ENCODE measurements at places on chromosomes 7 and 10.

GRCh38 chr10:774661-775244, 85.3 kb upstream of the DIP2C start:
- no peak for DNase-seq

DNA sequence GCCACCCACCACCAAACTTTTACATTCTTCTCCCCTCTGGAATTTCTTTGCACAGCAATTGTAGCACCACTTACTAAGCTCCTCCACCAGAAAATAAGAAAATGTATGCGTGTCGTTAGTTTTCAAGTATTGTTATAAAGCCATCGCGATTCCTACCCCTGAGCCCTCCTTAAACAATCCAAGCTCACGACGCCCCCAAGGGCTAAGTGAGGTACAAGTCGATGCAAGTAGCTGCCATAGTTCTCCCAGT, 1.3 kb downstream of the FRAT2 start:
- DNase-seq, result no peak

GRCh38 chr7:2082139-2082998, 150.4 kb downstream of the MAD1L1 start:
- peak; percentile 42 for DNase-seq

- no peak for DNase-seq
Measured at GRCh38 chr7:15424468-15424867, 137.3 kb downstream of the AGMO start.

DNA sequence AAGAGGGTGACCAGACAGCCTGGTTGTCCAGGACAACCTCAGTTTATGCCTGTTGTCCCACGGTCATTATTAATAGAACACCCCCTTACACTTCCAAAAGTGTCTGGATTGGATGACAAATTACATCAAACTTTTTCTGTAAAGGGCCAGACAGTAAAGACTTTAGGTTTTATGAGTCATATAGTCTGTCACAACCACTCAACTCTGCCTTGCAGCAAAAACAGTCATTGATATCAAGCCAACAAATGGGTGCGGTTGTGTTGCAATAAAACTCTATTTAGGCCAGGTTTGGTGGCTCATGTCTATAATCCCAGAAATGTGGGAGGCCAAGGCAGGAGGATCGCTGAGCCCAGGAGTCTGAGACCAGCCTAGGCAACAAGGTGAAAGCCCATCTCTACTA, 66.7 kb upstream of the ATP6V0A4 start:
- peak; percentile 37 for DNase-seq

- no peak for DNase-seq
Measured at GRCh38 chr10:96747734-96748550, 27.6 kb upstream of the PIK3AP1 start.

DNA sequence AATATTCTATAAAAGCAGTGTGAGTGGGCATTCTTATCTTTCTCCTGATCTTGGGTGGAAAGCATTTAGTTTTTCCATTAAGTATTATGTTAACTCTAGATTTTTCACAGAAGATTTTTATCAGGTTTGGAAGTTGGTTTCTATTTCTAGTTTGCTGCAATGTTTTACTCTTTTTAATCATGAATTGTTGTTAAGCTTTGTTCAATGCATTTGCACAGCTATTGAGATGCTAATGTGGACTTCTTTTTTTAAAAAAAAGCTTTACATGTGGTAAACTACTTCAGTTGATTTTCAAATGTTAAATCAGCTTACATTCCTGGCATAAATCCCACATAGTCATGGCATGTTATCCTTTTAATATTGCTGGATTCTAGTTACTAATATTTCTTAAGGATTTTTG, 363.6 kb upstream of the NRP1 start:
- no peak for DNase-seq

DNA sequence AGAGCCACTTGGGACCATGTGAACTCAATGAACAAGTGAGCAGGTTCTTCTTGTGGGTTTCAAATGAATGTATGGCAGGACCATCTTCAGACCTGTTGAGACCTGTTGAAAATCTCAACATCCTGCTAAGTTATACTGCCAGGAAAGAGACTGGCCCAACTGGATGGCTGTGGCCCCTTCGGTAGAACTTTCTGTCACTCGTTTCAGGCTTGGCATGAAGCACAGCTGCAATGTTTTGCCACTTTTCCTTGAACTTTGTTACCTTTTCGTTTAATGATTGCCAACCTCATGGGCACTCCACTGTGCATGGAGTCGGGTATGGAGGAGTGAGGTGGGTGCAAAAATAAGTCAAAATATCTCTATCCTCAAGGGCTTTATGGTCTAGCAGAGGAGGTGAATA, 36.7 kb upstream of the SLC35B4 start:
- no peak for DNase-seq

GRCh38 chr7:44533301-44534055, 7.7 kb downstream of the NPC1L1 start:
- no peak for DNase-seq

DNA sequence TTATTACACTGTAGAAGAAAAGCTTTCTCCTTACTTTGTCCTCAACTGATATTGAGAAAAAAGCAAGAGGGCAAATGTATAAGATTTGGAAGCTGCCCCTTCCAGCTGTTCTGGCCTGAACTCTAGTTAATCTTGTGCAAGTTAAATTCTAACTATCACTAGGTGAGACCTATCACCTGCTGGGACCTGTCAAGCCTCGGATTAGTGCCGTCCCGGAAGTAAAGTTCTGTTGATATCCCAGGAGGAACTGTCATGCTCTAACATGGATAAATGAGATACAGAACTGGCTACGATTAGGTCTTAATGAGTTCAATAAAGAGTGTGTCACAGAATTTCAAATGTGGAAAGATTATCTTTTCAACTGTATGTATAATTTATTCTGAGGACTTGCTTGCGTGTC, 1.2 kb upstream of the BPGM start:
- no peak for DNase-seq

DNA sequence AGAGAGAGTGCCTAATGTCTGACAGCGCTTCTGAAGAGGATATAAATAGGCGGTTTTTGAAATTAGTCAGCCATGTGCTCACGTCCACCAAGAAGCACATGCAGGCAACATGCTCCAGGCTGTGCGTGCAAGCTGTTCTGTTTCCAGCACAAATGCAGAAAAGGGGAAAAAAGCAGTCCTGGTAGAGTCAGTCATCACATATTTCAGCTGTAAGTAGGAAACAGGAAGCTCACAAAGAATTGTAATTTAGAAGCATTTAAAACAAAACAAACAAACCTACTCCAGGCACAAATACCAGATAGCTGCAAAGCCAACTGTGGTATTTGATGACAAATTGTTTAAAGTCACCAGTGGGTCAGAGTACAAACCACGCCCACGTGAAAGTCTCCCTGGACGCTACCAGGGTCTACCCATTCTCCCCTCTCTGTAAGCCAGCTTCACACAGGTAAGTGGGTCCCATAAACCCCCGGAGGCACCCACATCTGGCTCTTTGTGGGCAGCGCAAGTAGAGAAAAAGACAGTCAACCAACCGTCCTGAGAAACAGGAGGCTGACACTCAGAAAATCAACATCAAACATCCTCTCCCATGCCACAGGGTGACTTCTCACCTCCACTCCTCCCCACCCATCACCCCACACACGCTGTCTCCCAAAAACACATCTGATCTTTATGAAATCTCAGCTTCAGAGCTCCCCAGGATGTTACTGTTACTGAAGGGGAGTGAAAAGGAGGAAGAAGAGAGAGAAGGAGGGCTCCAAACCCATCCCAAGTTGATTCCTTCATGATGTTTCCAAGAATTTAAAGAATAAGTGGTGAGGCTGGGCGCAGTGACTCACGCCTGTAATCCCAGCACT, 186.4 kb downstream of the FAM107B start:
- no peak for DNase-seq

DNA sequence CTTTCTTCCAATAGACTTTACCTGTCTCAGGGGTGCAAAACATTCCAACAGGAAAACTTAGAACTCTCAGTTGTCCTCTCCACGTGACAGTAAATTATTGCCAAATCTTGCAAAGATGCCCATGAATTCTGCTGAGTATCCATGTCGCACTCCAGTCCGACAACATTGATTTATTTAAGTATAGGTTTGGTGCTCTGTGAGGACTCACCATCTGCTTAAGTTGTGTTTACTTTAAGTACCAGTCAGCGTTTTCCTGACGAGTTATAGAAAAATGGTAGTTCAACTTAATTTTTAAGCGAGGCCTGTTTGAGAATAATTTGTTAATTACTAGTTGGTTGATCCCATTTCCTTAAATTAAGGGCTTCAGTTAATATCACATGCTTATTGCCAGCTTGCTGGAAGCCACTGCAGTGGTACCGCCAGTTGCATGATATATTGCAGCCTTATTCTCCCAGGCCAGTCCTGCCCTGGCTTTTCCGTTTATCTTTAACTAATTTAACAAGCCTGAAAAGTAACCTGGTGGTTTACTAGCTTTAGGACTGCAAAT, 27.8 kb downstream of the CREB5 start:
- DNase-seq, result no peak

GRCh38 chr7:135386181-135386580, 123.7 kb downstream of the CNOT4 start:
- no peak for DNase-seq

DNA sequence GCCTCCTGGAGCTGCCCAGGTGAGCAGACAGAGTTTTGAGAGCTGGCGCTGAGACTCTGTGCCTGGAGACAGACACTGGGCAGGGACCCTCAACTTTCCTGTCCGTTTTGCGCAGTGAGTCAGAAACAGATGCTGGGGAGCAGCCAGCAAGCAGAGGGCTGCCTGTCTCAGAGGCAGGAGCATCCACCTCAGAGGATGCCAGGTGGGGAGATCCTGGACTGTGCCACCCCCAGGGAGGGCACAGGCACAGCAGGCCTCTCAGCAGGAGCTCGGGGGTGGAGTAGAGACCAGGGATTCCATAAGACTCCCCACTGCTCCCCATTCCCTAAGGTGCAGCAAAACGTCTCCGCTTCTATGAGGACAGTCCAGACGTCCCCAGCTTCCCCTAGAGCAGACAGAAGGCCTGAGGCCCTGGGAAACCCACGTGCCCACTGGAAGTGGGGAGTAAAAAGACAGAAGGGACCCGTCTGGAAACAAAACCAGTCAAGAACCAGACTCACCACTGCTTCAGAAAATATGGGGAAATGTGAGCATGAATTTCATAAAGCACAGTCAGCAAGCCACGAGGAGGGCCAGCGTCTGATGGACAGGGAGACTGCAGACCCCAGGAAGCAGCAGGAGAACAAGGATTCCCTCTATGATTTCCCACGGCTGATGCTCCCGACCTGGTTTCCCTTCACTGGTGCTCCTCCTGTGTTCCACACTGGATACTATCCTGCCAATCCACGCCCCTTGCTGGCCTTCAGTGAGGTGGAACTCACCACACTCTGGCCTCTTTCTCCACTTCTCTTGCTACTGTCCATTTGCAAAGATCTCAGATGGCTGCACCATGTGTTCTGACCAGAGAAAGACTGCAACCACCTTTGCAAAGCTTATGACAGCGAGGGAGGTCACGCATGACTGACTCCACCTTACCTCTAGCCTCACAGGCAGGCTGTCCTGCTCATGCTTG, 151.3 kb upstream of the FAM20C start:
- DNase-seq, result no peak

Measured in kidney epithelial cell (primary cell).